ENCODE measurements at places on chromosomes 16 and 17.
A peak's percentile ranks its signal among the peaks of the same experiment; 100 is the strongest.

GRCh38 chr17:73503560-73503959, 140.7 kb downstream of the SDK2 start:
- DNase-seq, result no peak

- no peak for DNase-seq
Measured at GRCh38 chr17:20721171-20721570, 141.6 kb downstream of the CDRT15L2 start.

GRCh38 chr17:43831633-43832032, 1.3 kb downstream of the MPP3 start:
- DNase-seq, result no peak

GRCh38 chr17:47778184-47778635, 43.4 kb downstream of the OSBPL7 start:
- no peak for DNase-seq

DNA sequence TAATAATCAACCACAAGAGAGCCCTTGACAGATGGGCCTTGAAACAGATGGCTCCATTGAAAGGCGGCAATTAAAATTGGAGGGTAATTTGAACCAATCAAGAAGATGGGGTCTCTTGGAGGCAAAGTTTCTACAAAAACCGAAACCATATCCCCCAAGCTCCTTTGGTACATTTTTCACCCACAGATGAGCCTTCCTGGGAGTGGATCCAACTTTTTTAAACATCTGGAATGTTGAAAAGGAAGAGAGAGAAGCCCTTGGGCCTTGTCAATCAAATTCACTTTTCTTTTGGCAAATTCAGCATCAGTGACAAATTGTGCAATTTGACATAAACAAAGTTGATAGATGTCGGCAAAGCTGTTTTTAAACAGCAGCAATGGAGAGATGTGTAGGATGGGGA, 13.2 kb upstream of the NUP93 start:
- no peak for DNase-seq

GRCh38 chr16:85349365-85350145, 237.3 kb upstream of the CIBAR2 start:
- DNase-seq, result no peak

GRCh38 chr16:58843675-58844074, 109.6 kb upstream of the GOT2 start:
- DNase-seq, result peak; percentile 55

- no peak for DNase-seq
Measured at GRCh38 chr16:5461574-5461973, 364.0 kb upstream of the EEF2KMT start.

GRCh38 chr16:22322021-22322471, 24.8 kb downstream of the POLR3E start:
- no peak for DNase-seq

- no peak for DNase-seq
Measured at GRCh38 chr17:78800132-78800931, 18.3 kb upstream of the CYTH1 start.
